Cerebellar cortex (tissue), 1 donor: ENCODE measurements at places on chromosomes 7 and 10.

GRCh38 chr7:77247206-77247850, 47.7 kb upstream of the FGL2 start:
- DNase-seq, result peak; percentile 57

GRCh38 chr7:120996333-120996987, 7.9 kb downstream of the CPED1 start:
- peak; percentile 75 for DNase-seq

DNA sequence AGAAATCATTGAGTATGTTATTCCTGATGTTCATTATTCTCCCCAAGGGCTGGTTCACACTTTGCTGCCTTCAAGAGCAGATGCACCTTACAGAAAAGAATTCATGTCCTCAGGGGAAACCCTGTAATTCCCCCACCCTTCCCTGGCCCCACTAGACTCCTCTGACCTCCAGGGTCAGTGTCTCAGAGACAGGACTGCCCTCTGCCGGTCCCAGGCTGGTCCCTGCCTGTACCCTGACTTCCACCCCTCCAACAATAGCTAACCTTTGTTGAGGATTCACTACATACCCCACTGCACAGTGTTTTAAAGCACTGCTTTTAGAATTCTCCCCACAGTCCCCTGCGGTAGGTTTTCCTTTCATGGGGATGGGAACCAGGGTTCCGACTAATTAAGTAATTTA, 4.4 kb upstream of the SEPHS1 start:
- DNase-seq, result no peak

- DNase-seq, result no peak
Measured at GRCh38 chr7:157097569-157097968, 41.2 kb upstream of the UBE3C start.

- DNase-seq, result no peak
Measured at GRCh38 chr10:81984428-81984827, 109.4 kb downstream of the NRG3 start.

- DNase-seq, result no peak
Measured at GRCh38 chr10:84230359-84230758, 5.0 kb upstream of the LRIT2 start.

- no peak for DNase-seq
Measured at GRCh38 chr10:14683256-14683655, 91.4 kb downstream of the FAM107B start.

GRCh38 chr10:102247734-102248133, 2.4 kb downstream of the GBF1 start:
- no peak for DNase-seq

GRCh38 chr7:134318443-134318842, 1.7 kb upstream of the SLC35B4 start:
- DNase-seq, result no peak

GRCh38 chr7:70000737-70001348, 402.6 kb downstream of the AUTS2 start:
- DNase-seq, result peak; percentile 93
